Epithelial cell of esophagus (primary cell): ENCODE measurements at places on chromosomes 1 and 21.

- DNase-seq = no peak
Measured at GRCh38 chr1:235100194-235100772, 28.4 kb downstream of the TOMM20 start.

DNA sequence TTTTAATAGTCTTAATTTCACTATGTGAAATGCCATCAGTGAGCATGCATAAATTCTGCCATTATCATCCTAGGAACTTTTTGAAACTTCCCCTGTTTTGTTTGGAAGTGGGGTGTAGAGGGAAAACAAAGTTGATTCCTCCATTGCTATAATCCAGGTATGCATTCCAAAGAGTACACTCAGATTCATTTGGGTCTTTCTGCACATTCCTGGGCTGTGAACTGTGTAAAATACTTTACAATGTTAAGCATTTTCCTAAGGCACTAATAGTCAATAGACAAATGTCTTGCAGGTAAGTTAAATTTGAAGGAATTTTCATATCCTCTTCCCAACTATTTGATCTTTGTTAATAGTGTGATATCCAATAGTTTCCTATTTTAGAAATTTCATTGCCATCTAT is 36.2 kb downstream of the SGIP1 start:
- DNase-seq = peak; percentile 40

GRCh38 chr1:109997867-109998229 is 13.3 kb downstream of the AHCYL1 start:
- DNase-seq = no peak

DNA sequence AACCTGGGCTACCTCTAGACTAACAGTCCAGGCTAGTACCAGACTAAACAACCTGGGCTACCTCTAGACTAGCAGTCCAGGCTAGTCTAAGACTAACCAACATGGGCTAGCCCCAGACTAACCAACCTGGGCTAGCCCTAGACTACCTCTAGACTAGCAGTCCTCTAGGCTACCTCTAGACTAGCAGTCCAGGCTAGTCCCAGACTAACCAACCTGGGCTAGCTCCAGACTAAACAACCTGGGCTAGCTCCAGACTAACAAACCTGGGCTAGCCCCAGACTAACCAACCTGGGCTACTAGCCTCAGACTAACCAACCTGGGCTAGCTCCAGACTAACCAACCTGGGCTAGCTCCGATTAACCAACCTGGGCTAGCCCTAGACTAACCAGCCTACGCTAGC is 2.0 kb downstream of the TFF2 start:
- DNase-seq = no peak

- peak; percentile 80 for DNase-seq
Measured at GRCh38 chr1:51236531-51237350, 668 bp downstream of the RNF11 start.

GRCh38 chr1:4801192-4801924 is 146.9 kb downstream of the AJAP1 start:
- no peak for DNase-seq

DNA sequence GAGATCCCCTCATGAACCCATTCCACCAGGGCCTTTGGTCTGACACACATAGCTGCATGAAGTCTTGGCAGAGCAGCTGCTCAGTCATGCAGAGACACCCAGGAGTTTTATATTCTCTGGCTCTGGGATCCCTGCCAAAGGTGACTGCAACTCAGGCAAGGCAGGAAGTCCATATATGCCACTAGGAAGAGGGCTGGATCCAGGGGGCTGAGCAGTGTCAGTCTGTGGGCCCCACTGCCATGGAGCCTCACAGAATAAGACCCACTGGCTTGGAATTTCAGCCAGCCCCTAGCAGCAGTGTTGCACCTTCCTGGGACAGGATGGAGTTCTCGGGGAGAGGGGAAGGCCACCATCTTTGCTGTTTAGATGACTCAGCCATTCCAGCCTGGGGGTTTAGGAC is 199.7 kb downstream of the TBX15 start:
- DNase-seq = peak; percentile 32

DNA sequence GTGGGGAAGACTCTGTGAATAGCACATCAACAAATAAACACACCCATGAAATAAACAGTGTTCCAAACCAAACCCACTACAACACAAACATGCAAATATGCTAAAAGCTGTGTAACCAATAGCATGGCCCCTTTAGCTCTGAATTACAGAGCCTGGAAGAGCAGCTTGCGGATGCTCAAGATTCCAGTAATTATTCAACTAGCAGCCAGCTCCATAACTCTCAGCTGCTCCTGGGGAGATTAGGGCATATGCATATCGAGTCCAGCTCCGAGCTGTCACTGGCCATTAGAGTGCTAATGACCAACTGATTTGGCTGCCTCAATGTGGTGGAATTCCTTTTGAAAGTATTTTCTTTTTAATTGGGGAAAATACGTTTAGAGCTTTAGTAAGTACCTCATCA is 207.1 kb downstream of the HHAT start:
- no peak for DNase-seq

GRCh38 chr1:225980005-225980836 is 18.9 kb downstream of the SDE2 start:
- no peak for DNase-seq

DNA sequence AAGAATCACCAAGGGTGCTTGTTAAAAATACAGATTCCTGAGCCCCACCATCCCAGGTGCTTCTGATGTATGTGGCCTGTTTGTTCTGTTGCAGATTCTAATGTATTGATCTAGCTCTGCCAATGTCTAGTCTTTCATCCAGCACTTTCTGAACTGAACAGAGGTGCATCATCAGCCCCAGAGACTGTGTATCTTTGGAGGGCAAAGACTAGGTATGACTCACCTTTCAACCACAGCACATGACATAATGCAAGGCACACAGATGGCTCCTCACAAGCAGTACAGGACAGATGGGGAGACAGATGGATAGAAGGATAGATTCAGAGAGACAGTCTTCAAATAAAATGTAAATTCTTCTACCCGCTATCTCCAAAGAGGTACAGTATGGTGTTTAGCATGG is 32.3 kb downstream of the CD58 start:
- peak; percentile 85 for DNase-seq

- peak; percentile 71 for DNase-seq
Measured at GRCh38 chr1:47436304-47436978, 1.4 kb upstream of the FOXD2 start.

DNA sequence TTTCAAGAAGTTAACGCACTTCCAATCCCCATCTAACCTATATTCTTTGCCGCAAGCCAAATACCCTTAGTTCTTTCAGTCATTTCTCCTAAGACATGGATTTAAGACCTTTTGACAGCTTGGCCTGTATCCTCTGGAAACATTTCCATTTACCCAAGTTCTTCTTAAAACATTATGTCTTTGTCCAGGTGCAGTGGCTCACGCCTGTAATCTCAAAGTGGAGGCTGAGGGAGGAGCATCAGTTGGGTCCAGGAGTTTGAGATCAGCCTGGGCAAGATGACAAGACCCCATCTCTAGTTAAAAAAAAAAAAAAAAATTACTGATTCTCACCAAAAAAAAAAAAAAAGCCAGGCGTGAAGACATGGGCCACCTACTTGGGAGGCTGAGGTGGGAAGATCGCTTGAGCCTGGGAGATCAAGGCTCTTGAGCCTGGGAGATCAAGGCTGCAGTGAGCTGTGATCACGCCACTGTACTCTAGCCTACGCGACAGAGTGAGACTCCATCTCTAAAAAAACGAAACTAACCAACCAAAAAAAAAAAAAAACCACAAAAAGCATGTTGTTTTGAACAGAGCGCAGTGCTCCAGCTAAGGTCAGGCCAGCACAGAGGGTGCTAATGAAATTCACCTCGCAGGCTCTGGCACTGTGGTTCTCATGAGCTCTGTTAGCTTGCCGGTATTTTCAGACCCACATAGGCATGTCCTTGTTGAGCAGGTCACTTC is 36.0 kb downstream of the NUAK2 start:
- DNase-seq = no peak

GRCh38 chr1:19390901-19391595 is 78.9 kb downstream of the SLC66A1 start:
- peak; percentile 44 for DNase-seq

DNA sequence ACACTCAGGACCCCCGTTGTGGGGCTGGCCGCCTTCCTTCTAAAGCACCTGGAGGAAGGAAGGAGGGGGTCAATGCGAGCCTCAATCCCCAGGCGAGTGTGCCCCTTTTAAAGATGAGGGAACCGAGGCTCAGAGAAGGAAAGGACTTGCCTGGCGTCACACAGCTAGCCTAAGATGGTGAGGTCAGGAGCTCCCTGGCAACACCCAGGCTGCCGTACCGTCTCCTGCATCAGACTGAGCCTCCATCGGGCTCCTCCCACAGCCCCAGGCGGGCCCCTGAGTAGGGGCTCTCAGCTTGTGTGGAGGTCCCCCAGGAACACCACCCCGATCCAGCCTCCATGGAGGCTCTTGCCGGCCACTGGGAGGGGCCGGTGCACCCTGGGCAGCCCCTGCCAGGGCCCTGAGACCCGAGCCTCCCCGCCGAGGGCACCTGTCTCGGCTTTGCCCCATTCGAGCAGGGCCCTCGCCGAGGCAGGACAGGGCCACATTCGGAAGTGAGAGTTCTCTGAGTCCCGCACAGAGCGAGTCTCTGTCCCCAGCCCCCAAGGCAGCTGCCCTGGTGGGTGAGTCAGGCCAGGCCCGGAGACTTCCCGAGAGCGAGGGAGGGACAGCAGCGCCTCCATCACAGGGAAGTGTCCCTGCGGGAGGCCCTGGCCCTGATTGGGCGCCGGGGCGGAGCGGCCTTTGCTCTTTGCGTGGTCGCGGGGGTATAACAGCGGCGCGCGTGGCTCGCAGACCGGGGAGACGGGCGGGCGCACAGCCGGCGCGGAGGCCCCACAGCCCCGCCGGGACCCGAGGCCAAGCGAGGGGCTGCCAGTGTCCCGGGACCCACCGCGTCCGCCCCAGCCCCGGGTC is at the start of gene AIRE:
AIRE (plus strand) TSS at position 739 of the 855 bp plus-strand sequence. CDS start 131 bp downstream, outside the sequence.
- DNase-seq = no peak

- no peak for DNase-seq
Measured at GRCh38 chr21:46215436-46216131, 13.0 kb downstream of the LSS start.

DNA sequence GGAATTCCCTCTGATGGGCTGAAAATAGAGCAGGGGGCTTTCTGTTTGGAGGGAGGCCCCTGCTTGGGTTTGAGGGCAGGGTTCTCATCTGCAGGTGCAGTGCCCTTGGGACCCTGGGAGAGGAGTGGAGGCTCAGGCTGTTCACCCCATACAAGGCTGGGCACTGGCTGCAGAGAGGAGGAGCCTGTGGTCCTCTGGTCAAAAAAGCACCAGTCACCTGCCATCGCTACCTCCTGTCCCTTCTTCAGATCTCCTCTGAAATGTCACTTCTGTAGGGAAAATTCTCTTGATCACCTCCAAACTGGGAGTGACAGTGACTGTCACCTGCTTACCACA is 108.9 kb downstream of the TRABD2B start:
- DNase-seq = no peak

DNA sequence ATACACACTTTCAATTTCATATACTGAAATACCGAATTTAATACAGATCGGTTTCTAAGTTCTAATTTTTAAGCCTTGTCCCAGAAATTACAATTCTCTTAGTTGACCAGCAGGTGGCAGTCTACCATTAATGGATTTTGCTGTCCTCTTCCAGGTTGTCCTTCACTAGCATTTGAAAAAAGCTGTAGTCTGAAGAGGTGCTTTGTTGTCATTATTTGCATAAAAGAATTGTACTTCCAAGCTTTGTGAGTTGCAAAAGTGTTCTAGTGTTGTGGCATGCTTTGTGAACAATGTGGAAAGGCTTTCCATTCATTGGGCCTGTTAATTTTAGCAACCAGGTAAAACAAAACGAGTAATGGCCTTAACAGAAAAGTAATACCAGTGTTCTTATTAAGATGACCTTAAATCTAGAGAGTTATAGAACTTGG is 193.6 kb downstream of the RPS6KC1 start:
- peak; percentile 60 for DNase-seq

DNA sequence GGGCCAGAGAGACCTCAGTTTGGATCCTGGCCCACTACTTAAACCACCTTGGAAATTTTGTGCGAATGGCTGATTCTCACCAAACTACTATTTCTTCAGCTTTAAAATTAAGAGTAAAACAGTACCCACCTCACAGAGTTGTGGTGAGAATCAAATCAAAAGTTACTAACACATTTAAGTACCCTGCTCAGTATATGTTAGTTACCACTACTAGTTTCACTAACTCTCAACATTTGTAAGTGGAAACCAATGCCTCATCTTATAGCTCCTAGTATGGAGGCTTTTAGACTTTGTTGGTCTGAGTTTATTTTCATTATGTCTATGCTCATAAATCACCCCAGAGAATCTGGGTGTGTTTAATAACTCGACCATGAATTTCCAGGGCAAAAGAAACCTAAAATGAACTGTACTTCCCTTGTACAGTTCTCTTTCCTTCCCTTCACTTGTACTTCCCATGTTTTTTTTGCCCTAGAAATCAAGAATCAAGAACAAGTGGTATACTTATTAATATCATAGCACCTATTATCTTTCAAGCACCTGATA is 11.6 kb upstream of the SERBP1 start:
- DNase-seq = no peak

- no peak for DNase-seq
Measured at GRCh38 chr1:107110326-107110725, 30.5 kb upstream of the NTNG1 start.

GRCh38 chr1:39173119-39173994 is 31.1 kb upstream of the MACF1 start:
- DNase-seq = no peak

DNA sequence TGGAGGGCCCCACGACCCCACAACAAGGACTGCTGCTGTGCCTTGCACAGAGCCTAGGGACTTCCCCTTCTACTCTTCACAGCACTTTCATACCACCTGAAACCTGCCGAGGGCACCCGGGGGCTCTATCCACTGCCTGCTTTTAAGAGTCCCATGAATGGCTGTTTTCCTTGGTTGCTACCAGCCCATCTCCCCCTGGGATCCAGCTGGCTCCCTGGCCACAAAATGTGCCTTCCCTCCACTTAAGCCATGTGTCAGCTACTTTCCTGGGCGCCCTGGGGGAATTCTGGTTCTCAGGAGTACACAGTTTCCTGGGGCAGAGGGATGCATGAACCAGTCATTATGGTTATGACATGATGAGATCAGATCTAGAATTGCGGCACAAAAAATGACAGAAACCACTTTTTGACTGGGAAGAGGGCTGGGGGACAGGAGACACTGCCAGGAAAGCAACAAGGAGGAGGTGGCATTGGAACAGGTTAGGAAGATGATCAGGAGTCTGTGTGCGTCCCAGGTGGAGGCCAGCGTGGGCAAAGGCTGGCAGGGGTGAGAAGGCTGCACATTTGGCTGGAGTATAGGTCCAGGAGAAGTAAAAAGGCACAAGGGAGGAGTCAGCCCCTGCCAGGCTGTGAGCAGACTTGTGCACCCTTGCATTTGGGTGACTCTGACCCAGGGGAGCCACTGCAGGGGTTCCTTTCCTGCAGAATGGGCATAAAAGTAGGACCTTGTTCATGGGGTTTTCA is 3.2 kb upstream of the TNFRSF8 start:
- DNase-seq = peak; percentile 20

GRCh38 chr1:61058483-61059245 is 23.7 kb upstream of the NFIA start:
- DNase-seq = peak; percentile 86
